Smooth muscle cell of the pulmonary artery (primary cell): ENCODE measurements at places on chromosomes 3 and 15. TPM values are rescaled to one million over a fixed set of nuclear protein-coding genes. Genes with fewer than 3 reads are reported as not detected.

Gene IP6K2
- 33.9 and 34.5 TPM in 2 replicates for total RNA-seq

Gene SI
- not detected in 2 replicates for total RNA-seq

Gene FBN1
- 2,453 and 2,749 TPM in 2 replicates for total RNA-seq

Gene CHRNB4
- not detected in 2 replicates for total RNA-seq

Gene MAP2K1
- 64.2 and 65.0 TPM in 2 replicates for total RNA-seq

Gene GOLGA8S
- 0.07 and 0.10 TPM in 2 replicates for total RNA-seq

Gene ZMYND10
- 0.91 and 1.1 TPM in 2 replicates for total RNA-seq

Gene HIGD2B
- 0.10 TPM in 1 of 2 replicates, not detected in the other for total RNA-seq

Gene NLGN1
- total RNA-seq, result 2.3 and 5.8 TPM in 2 replicates

Gene B4GALT4
- 58.1 and 65.1 TPM in 2 replicates for total RNA-seq

Gene COLQ
- 0.36 and 1.3 TPM in 2 replicates for total RNA-seq

Gene C3orf85
- total RNA-seq, result not detected in 2 replicates

Gene EXOSC7
- 33.4 and 42.2 TPM in 2 replicates for total RNA-seq
